ENCODE measurements at places on chromosomes 12 and 14.

DNA sequence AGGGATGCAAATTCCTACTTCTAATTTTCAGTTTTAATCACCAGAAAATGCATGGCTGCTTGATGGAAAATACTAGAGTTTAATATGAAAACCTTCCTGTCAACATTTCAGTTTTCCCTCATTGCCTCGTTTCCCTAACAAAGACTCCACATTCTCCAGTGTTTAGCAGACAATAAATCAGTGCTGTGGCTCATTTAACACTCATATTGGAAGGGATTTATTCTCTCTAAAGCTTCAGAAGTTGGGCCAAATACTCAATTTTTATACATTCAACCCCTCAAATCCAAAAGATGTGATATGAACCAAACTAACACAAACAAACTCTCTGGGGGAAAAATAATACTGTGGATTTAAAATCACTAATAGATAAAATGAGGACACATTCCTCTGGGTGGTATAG, 482.5 kb downstream of the FLRT2 start:
- DNase-seq: no peak

DNA sequence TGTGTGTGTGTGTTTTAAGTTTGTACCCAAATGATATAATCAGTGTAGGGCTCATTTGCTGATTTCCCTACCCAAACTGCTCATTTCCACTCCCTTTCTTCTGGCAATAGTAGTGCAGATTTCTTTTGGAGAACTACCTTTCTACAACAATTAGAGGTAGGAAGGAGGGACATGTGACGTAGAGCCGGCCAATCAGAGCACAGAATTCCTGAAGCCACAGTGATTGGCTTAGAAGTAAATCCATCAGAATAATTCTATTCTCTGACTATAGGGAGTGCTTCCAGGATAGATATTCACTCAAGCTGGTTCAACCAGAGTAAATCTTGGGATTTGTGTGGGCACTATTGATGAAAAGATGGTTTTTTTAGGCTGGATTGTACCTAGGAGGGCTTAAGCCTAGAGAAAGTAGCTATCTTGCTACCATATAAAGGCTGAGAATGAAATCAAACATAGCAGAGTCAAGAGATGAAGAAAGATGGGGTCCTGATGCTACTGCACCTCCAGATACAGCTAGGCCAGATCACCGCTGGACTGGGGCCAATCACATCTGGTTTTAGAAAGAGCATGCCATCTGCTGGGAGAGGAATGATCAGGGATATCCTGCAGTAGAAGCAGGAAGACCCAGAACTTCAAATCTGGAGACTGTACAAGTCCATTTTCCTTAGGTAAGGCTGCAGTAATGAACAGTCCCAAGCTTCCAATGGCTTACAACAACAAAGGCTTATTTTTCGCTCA, 54.1 kb upstream of the NUAK1 start:
- DNase-seq: no peak

DNA sequence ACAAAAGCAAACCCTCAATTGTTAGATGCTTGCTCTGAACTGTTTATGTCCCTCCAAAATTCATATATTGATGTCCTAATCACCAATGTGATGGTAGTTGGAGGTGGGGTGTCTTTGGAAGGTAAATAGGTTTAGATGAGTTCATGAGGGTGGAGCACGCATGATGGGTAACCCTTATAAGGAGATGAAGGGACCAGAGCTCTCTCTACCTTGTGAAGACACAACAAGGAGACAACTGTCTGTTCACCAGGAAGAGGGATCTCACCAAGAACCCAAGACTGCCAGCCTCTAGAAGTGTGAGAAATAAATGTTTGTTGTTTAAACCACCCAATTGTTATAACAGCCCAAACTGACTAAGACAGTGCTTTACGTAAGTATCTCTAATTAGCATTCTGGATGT, 27.0 kb downstream of the DHRS2 start:
- DNase-seq: no peak

DNA sequence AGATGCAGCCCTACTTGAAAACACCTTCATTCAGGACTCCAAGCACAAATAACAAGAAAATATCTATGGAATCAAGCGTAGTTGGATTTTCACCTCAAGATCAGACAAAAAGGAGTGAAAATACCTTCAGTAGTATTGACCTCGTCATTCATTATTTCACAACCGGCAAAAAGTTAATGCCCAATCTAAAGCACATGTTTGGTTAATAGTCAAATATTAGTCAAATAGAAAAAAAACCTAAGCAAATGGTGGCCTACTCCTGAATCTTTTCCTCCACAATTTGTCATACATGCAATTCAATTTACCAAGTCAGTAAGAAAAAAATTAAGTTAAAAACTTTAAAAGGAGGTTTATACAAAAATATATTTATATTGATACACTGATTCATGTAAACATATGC, 50.0 kb downstream of the SLC38A4 start:
- no peak for DNase-seq

- no peak for DNase-seq
These were observed 148.4 kb downstream of the KSR2 start for GRCh38 chr12:117820216-117820907.

- DNase-seq: no peak
These were observed 86.7 kb downstream of the NCOR2 start for GRCh38 chr12:124480469-124481256.

- no peak for DNase-seq
These were observed 48.3 kb downstream of the EML1 start for GRCh38 chr14:99841436-99842071.

DNA sequence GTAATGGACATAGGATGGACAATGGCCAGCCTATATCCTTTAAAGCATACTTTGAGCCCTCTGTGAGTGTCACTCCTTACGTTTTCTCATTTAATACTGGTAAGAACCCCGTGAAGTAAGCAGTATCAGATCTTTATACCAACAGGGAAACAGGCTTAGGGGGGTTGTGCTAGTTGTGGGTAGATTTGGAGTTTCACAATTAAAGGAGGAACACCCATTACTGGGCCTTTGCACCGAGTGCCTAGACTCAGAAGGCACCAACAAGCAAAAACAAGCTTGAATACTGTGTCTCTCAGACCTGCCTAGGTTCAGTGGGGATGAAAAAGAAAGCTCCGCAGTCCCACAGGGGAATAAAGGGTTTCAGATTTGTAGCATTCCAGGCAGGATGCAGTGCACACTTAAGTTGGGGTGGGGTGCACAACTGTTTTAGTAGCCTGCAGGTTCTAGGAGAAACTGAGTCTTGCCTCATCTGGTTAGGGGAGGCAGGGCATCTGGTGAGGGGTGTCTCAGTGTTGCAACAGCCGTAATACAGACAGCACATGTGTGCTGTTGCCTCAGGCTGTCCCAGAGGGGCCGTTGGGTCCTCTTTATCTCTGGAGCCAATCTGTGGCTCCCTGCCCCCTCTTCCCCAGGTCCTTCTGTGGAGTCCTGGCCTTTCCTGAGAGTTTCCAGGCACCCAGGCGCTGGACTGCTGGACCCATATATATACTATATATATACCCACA, 51.2 kb downstream of the IRAK3 start:
- DNase-seq: no peak

GRCh38 chr12:62272936-62273552, 12.8 kb downstream of the USP15 start:
- DNase-seq: no peak

GRCh38 chr12:12699345-12699744, 3.4 kb upstream of the GPR19 start:
- DNase-seq: no peak

- no peak for DNase-seq
These were observed 105.8 kb downstream of the ZNF664 start for GRCh38 chr12:124078800-124079199.

- DNase-seq: no peak
These were observed 300.1 kb downstream of the C12orf50 start for GRCh38 chr12:87728931-87729593.

DNA sequence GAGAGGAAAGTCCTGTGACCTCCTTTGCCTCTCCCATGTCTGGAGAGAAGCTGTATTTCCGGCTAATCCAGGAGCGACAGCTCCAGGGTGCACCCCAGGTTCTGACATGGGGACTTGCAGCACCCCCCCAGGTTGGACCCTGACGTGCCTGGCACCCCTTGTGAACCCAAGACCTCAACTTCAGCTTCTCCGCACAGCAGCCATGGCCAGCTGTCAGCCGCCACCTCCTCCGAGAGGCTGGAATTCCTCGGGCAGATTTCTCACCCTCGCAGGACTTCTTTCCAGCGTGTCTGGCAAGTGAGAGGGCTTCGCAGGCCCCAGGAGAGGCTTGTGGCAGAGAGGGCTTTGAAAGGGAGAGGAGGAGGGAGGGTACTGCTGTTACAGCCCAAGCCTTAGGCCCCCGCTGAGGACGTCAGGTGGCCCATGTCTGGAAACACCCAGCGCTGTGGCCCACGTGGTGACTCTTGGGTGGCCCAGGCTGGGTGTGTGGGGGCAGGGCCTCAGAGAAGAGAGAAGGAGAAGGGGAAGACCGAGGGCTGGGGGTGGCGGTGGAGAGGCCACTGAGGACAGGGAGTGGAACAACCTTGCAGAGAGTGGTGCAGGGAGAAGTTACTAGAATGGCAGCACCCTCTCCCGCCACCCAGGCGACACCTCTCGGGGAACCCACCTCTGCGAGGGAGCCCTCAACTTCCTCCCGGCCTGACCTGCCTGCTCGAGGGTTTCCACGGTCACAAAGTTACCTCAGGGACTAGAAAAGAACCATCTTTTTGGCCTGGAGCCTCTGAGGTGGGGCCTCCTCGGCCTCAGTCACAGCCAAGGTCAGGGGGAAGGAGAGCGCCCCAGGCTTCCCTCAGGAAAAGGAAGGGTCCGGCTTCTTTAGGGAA, 11.7 kb upstream of the RPS6KL1 start:
- DNase-seq: peak; percentile 71

- peak; percentile 61 for DNase-seq
These were observed at the start of gene CIDEB for GRCh38 chr14:24307575-24308341. Gene CIDEB, minus strand, starts transcription at chr14:24307977. Its CDS starts 119 bp downstream, at chr14:24307858.

DNA sequence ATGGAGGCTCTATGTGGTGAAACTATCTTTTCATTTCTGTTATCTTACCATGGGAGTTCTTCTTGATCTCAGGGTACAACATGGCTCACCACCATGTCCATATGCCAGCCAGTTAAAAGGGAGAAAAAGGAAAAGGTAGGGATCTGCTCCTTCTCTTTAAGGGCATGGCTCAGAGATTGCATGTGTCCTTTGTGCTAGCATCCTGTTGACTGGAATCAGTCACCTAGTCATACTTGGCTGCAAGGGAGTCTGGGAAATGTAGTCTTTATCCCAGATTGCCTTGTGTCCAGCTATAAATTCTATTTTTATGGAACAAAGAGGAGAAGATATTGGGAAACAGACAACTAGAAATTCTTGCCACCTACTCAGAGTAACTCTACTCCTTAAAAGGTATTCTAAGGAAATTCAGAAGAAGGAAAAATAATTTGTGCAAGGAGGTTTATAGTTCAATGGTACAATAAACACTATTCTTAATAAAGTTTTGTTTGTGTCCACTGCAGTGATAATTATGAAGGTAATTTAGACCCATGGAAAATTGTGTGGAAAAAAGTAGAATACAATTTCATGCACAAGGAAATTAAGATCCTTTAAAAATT, 86.4 kb upstream of the RPH3A start:
- no peak for DNase-seq
